ENCODE measurements at places on chromosomes 16 and 17. TPM values are rescaled to one million over a fixed set of nuclear protein-coding genes. Genes with fewer than 3 reads are reported as not detected.

The NHLRC4 gene
- total RNA-seq, result 0.12 TPM

The KRT9 gene
- not detected for total RNA-seq

The TMEM100 gene
- total RNA-seq, result 4.4 TPM

The TEKT1 gene
- not detected for total RNA-seq

DNA sequence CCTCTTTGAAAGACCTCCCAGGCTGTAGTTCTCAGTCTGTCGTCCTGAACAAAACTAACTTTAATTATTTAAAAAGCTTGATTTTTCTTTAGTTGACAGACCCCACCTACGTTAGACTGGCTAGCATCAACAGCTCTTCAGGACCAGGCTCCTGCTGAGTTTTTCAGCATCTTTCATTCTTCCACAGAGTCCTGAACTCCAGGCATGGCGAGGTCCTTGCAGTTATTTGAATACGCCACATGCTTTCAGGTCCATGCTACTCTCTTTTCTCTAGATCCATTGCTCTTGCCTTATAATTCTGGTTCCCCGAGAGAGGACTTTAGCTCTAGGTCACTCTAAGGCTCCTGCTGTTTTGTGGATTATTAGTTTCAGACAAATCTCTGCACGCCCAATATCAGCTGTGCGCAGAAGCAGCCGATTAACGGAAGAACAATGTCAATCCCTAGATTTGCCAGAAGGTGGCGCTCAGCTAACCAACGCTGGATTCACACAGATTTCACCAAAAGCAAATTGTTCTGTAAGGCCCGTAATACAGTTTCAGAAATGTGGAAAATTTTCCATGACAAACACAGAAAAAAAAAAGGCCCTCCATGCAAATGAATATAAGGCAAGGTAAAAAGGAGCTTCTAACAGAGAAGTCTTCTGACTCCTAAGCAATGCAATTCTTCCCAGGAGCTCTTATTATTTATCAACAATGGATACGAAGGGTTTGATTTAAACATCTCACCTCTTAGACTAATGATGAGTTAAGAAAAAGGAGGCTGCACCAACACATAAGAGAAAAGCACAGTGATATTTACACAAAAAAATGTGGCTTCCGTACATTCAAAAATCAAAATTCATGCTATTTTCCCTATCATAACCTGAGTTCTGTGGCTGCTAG, 33.5 kb upstream of the BCO1 start:
- no peak for DNase-seq

DNA sequence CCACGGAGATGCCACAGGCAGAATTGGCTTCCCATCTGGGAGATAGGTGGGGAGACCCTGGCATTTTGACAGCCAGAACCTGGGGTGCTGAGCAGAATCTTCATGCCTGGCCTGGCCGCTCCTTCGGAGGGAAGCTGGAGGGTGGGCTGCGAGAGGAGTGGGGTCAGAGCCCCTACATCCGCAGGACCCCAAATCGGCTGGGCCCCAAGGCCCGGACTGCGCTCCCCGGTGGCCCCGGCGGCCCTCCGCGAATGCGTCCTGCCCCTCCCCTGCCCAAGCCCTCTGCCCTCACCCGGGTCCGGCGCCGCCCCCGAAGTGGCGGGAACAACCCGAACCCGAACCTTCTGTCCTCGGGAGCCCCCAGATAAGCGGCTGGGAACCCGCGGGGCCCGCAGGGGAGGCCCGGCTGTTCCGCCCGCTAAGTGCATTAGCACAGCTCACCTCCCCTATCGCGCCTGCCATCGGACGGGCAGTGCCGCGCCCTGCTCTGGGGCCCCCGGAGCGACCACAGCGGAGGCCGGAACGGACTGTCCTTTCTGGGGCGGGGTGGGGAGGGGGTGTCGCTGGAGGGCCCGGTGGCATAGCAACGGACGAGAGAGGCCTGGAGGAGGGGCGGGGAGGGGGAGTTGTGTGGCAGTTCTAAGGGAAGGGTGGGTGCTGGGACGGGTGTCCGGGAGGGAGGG, 850 bp upstream of the PNMT start:
- peak; percentile 64 for DNase-seq

DNA sequence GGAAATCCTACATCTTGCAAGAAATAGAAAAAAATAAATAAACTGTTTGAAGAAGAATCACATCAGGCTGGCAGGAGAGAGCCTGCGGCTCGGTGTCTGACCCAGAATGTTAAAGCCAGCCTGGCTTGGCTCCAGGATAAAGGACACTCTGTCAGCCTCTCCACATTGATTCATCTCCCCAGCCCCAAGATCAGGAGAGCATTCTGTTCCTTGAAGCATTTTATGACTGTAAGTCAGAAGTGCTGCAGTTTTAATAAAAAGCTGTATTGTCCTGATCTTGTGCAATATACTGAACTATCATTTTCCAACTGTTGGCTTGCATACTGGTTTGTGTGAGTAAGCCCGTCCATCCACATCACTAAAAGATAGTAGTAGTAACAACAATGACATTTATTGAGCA, 426.6 kb downstream of the HAPSTR1 start:
- DNase-seq, result no peak

Measured in heart right ventricle (tissue), 16 donors.